A549 treated with GW870086 at 1 μM for 4 hours (cell line): ENCODE measurements at places on chromosomes 5 and 9. TPM values are rescaled to one million over a fixed set of nuclear protein-coding genes. Genes with fewer than 3 reads are reported as not detected.

The CDH9 gene
- total RNA-seq = not detected in 5 replicates

The ZBTB43 gene
- 5.7 to 8.5 TPM (median 6.3 TPM) in 5 replicates for total RNA-seq

The LCN15 gene
- not detected in 5 replicates for total RNA-seq

The PCDHB8 gene
- total RNA-seq = 0.24 to 0.39 TPM (median 0.32 TPM) in 5 replicates

The LVRN gene
- 0.06 to 0.08 TPM (median 0.07 TPM) in 3 of 5 replicates, not detected in the others for total RNA-seq

The PCDHB7 gene
- not detected in 5 replicates for total RNA-seq

The GFI1B gene
- not detected in 5 replicates for total RNA-seq

The GTF2H2C gene
- total RNA-seq = 31.1 to 38.8 TPM (median 33.3 TPM) in 5 replicates

The HCN1 gene
- total RNA-seq = not detected in 5 replicates

The PCDHGB3 gene
- total RNA-seq = 0.16 to 0.31 TPM (median 0.22 TPM) in 5 replicates

The PCDHGB7 gene
- 0.03 to 0.06 TPM in 2 of 5 replicates, not detected in the others for total RNA-seq

The SHC3 gene
- total RNA-seq = 0.19 to 0.59 TPM (median 0.27 TPM) in 5 replicates

The EPB41L4B gene
- total RNA-seq = 17.9 to 21.3 TPM (median 20.6 TPM) in 5 replicates

The TRPM6 gene
- 1.5 to 2.0 TPM (median 1.9 TPM) in 5 replicates for total RNA-seq

The UGT3A1 gene
- total RNA-seq = not detected in 5 replicates
